Stimulated activated CD8-positive, alpha-beta memory T cell treated with anti-CD3 and anti-CD28 coated beads, Interleukin-7, amount 100 ng/mL, for 1 hour (primary cell): ENCODE measurements at places on chromosomes 2 and 18.

GRCh38 chr2:70142590-70143313, 48.1 kb downstream of the C2orf42 start:
- DNase-seq = peak; percentile 100

DNA sequence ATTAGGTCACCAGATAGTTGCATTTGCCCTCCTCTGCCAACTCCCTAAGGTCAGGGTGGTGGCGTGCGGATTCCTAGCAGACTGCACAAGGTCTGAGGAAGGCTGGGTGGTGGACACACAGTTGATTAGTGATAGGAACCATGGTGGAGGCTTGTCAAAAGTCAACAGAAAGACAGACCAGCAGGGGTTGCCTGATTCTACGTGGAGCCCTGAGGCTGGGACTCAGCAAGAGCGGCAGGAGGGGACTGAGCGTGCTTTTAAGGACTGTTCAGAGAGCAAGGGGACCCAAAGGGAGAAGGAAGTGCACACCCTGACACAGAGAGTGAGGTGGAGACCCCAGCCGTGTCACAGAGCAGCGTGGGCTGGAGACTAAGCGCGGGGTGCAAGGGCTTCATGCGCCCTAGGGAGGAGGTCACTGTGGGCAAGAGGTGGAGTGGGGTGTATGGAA, 513.2 kb downstream of the RNF144A start:
- DNase-seq = no peak

DNA sequence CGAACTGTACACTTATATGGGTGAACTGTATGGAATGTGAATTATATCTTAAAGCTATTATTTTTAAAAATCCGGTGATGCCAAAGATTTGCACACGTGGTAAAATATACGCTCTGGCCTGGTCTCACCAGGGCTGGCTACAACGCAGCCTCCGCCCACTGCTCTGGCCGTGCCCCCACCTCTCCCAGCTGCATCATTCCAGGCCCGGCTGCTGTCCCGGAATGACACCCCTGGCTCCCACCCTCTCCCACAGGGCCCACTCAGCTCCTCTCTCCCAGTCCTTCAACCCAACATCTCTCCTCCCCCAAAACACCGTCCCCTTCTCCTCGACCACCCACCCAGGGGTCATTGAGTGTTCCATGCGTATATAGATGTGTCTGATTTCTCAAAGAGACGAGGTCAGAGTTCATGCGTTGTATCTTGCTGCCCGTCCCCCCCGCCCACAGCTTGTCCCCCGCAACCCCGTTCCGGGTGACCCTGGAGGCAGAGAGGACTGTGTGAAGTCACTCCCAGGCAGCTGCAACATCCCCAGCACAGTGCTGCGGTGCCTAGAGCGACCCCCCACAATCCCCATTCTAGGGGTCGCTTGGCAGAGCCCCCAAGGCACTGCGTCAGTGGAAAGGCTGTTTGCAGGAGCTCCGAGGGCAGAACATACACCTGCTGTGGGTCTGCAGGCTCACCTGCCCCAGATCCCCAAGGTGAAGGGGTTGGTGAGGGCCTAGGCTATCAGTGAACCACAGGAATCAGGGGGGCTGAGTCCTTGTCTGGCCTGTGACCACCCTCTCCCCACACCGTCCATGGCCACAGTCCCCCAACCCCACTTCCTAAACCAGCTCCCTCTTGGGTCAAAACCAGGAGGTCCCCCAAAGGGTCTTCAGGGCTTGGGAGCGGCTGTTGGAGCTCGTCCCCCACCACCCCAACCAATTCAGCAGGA, 13.3 kb downstream of the DNMT3A start:
- no peak for DNase-seq

GRCh38 chr2:142254031-142254430, 123.2 kb upstream of the LRP1B start:
- no peak for DNase-seq

DNA sequence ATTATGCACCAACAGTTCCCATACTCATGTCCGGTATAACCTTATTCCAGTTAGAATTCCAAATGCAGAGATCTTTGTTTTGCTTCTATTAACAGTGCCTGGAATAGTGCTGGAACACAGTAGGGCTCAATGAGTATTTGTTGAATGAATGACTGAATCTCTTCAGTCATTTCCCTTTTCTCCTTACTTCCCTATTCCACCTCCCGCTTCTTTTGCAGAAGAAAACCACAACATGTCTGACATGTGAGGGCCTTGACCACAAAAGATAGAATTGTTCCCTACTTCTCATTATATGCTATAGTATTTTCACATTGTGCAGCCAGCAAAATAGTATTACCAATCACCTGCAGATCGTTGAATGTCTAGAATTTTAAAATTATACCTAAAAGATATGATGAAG, 19.5 kb upstream of the HNRNPLL start:
- DNase-seq = no peak

- no peak for DNase-seq
These were observed 91.2 kb downstream of the MTA3 start for GRCh38 chr2:42659609-42660008.
